Mucosa of descending colon (tissue), 3 donors: ENCODE measurements at places on chromosomes 11 and 22. TPM values are rescaled to one million over a fixed set of nuclear protein-coding genes. Genes with fewer than 3 reads are reported as not detected.

GRCh38 chr11:44823868-44824267, 97.1 kb downstream of the TSPAN18 start:
- no peak for DNase-seq

- DNase-seq, result no peak
Observed at GRCh38 chr11:43685440-43685839, 4.9 kb downstream of the HSD17B12 start.

DNA sequence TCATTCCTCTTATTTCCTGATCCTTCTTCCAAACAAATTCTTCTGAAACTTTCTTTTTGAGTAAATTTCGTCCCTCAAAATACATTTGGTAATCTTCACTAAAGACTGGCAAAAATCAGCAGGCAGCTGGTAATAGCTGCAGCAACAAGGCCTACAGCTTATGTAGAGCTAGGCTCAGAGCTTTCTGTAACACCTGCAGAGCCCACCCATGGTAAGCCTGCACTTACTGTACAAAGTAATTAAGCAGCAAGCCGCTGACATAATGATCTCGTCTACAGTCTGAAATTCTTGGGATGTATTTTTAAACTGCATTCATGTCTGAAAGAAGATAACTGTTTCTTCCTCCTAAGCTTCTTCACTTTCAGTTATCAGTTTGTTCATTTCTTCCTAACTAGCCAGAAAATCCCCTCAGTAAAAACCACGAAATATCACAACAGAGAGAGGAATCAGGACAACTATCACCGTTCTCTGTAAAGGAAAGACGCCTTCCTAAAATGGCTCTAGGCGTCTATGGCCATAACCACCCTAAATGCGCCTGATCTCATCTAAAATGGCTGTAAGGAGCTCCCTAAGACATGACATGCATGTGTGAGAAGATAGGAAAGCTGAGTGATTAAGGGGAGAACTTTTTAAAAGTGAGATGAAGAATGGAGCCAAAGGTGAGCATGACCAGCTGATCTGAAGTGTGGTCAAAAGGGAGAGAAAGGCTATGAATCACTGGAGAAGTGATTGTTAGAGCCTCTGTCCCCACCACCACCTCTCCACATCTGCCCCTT, 56.2 kb downstream of the DENND5A start:
- DNase-seq, result no peak

DNA sequence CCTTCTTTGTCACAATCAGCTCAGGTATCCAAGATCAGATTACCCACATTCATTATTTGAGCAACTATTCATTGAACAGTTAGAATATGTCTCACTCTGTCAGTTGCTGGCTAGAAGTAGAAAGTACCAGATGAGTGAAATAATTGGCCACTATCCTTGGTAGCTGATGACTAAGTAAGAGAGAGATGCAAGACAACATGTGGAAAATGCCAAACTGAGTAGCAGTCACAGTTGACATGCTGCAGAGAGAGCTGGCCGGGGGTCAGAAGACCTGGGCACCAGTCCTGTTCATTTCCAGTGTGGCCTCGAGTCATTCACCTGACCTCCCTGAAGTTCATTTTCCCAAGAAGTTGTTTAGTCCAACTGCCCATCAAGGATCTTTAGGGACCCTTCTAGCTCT, 22.5 kb upstream of the SMIM35 start:
- DNase-seq, result no peak

DNA sequence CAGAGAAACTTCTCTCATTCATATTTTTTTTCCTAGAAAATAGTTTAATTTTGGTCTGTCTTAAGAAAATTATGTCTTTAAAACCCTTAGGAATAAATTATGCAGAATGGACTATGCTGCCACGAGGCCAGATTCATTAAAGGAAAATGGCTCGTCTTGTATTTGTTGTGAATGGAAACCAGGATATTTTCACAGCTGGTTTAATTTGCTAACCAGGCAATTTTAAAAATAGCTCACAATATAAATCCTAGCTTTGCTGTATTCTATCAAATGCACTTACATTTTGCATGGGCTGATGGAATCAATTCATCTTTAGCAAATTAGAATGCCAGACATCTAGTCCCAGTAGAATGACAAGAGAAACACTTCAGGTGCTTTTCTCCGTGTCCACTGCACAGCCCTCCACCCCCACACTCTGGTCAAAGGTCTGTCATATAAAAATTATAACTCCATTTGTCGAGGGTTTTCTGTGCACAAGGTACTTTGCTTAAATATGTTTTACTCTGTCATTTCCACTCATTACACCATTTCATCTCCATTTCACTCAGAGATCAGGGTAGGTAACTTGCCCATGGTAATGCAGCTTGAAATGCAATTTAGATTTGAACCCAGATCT, 20.3 kb upstream of the TNRC6B start:
- DNase-seq, result no peak

GRCh38 chr22:25475257-25476022, 89.0 kb upstream of the GRK3 start:
- no peak for DNase-seq

DNA sequence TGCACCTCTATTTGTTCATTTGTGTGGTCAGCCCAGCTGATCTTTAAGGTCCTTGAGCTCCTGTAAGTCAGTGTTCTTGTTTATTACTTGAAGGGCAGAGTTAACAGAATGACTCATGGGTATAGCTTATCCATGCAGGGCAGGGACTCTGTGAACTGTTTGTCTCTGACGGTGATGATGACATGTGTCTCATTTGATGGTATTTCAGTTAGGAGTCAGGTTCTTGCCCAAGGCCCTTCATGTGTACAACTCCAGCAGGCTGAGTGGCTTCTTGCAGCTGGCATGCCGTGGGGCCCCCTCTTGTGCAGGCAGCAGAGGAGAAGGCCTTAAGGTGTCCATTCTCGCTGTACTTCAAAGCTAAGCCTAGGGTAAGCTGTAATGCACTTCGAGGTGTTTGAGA, 165.1 kb downstream of the DBX1 start:
- no peak for DNase-seq

Gene ZNF280B
- total RNA-seq, result 1.4 TPM
